Progenitor cell of endocrine pancreas (in vitro differentiated cells): ENCODE measurements at places on chromosomes 6 and 20. TPM values are rescaled to one million over a fixed set of nuclear protein-coding genes. Genes with fewer than 3 reads are reported as not detected.

- no peak overlapping the region for H3K4me3 ChIP-seq
- H3K27me3 ChIP-seq: peaks cover 6% of the 10 kb centered on the region
- H3K27ac ChIP-seq: no peak overlapping the region
- no peak for DNase-seq
- H3K4me1 ChIP-seq: no peaks in the 10 kb centered on the region
- H3K36me3 ChIP-seq: no peaks in the 10 kb centered on the region
These were observed 205.3 kb upstream of the TCF21 start for GRCh38 chr6:133683606-133684005.

- no peak overlapping the region for H3K4me3 ChIP-seq
- no peak for DNase-seq
- H3K27me3 ChIP-seq: no peaks in the 10 kb centered on the region
- H3K4me1 ChIP-seq: no peaks in the 10 kb centered on the region
- H3K36me3 ChIP-seq: no peaks in the 10 kb centered on the region
These were observed 80.3 kb downstream of the HTR1B start for GRCh38 chr6:77383026-77383425.

GRCh38 chr20:6075428-6076219 is 21.8 kb upstream of the LRRN4 start:
- H3K27ac ChIP-seq: no peak overlapping the region
- no peaks in the 10 kb centered on the region for H3K27me3 ChIP-seq
- peaks cover 6% of the 10 kb centered on the region for H3K36me3 ChIP-seq
- DNase-seq: no peak

DNA sequence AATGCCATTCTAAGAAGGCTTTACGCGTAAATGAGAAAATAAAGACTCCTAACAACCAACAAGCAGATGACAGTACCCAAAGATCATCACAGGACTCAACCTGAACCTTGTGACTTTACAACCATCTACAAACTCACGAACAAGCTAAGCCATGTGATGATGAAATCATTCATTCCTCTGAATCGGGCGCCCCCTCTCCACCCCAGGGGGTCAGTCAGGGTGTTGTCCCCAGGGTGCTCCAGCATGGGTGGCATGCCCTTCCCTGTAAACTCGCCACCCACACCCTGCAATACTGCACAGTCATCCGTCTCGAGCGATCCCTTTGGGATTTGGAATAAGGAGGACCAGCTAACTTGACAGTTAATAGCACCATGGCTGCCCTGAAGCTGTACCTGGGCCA is 12.6 kb downstream of the SERPINB6 start:
- H3K27me3 ChIP-seq: no peaks in the 10 kb centered on the region
- no peak overlapping the region for H3K4me3 ChIP-seq
- H3K36me3 ChIP-seq: peaks cover 23% of the 10 kb centered on the region
- no peak overlapping the region for H3K27ac ChIP-seq
- H3K4me1 ChIP-seq: peaks cover 47% of the 10 kb centered on the region

DNA sequence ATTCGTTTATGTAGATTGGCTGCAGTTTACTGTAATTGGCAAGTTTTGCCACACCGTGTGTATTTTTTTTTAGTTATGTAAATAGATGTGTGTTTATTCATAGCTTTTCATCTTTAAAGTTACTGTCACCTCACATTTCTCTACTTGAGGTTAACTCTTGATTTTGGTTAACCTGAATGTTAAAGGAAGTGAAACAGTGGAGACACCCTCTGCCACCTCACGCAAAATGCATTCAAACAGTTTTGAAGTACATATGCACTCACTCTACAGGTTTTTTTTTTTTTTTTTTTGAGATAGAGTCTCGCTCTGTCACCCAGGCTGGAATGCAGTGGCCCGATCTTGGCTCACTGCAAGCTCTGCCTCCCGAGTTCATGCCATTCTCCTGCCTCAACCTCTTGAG is 17.7 kb downstream of the OR2A4 start:
- H3K36me3 ChIP-seq: no peaks in the 10 kb centered on the region
- no peaks in the 10 kb centered on the region for H3K27me3 ChIP-seq
- H3K27ac ChIP-seq: no peak overlapping the region
- H3K4me3 ChIP-seq: no peak overlapping the region
- H3K4me1 ChIP-seq: no peaks in the 10 kb centered on the region

- peak overlapping the region; percentile 90 for H3K27ac ChIP-seq
- H3K4me3 ChIP-seq: no peak overlapping the region
- no peaks in the 10 kb centered on the region for H3K27me3 ChIP-seq
- no peak for DNase-seq
- no peaks in the 10 kb centered on the region for H3K36me3 ChIP-seq
- H3K4me1 ChIP-seq: peaks cover 82% of the 10 kb centered on the region
These were observed 46.4 kb upstream of the NT5E start for GRCh38 chr6:85403331-85404015.

DNA sequence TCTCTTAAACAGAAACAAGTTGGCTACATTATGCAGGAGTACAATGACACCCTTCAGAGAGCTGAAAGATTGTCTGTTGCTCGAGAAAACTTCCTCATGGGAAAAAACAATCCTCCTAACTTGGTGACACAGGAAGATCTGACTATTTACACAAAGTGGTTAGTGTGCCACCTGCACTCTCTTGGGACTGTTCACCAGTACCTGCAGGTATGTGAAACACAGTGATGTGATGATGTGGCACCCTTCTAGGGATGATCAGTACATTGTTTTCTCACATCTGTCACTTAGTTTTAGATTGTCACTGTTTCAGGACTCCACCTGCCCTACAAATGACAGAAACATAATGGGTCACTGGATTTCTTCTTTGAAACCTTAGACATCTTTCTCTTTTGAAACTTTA is 101.8 kb downstream of the CEP57L1 start:
- no peaks in the 10 kb centered on the region for H3K27me3 ChIP-seq
- peaks cover 12% of the 10 kb centered on the region for H3K4me1 ChIP-seq
- H3K4me3 ChIP-seq: no peak overlapping the region
- no peak overlapping the region for H3K27ac ChIP-seq
- no peak for DNase-seq

DNA sequence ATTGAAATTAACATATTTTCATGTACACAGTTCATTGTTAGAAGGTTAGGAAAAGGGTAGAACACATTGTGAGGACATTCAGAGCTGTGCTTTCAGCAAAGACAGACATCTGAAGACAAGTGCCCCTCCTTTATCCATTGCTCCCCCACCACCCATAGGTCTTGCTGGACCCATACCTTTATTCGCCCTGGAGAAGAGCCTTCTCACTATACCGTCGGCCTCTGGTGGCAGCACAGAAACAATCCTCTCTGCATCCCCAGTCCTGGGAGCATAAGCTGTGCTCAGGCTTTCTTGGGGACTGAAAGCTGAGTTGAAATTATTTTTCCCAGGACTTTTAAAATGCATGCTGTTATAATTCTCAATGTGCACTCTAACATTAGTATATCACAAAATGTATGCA is 372.3 kb downstream of the EPHA7 start:
- H3K4me3 ChIP-seq: no peak overlapping the region
- no peaks in the 10 kb centered on the region for H3K4me1 ChIP-seq
- no peaks in the 10 kb centered on the region for H3K36me3 ChIP-seq
- no peak overlapping the region for H3K27ac ChIP-seq

DNA sequence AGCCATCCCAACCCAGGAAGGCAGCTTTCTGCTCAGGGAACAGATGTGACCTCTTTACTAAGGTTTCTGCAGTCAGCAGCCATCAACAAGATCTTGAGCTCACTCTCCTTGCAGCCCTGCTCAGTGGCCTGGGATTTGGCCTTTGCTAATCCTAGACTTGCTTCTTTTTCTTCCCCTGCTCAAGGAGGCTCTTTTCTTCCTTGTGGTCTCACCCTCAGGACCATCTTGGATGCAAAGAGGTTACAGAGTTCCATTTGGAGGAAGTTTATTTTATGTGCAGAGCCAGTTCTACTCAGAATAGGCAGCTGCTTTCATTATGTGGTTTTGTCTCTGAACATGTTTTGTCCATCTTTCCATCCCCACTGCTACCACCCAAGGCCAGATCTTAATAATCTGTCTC is 49.3 kb downstream of the RALY start:
- H3K27me3 ChIP-seq: no peaks in the 10 kb centered on the region
- peaks cover 8% of the 10 kb centered on the region for H3K36me3 ChIP-seq
- H3K4me1 ChIP-seq: peaks cover 30% of the 10 kb centered on the region

- no peak overlapping the region for H3K27ac ChIP-seq
- H3K4me1 ChIP-seq: no peaks in the 10 kb centered on the region
These were observed 3.1 kb downstream of the MMP9 start for GRCh38 chr20:46011631-46012482.

GRCh38 chr6:46491628-46492547 is 639 bp upstream of the RCAN2 start:
- DNase-seq: peak; percentile 48
- H3K4me1 ChIP-seq: peaks cover 30% of the 10 kb centered on the region
- H3K36me3 ChIP-seq: no peaks in the 10 kb centered on the region
- peak overlapping the region; percentile 72 for H3K4me3 ChIP-seq

GRCh38 chr20:52200870-52201269 is 9.3 kb upstream of the ZFP64 start:
- no peak overlapping the region for H3K4me3 ChIP-seq
- H3K27me3 ChIP-seq: no peaks in the 10 kb centered on the region
- H3K4me1 ChIP-seq: no peaks in the 10 kb centered on the region
- no peak for DNase-seq

GRCh38 chr6:158801655-158802294 is 17.4 kb downstream of the EZR start:
- H3K4me3 ChIP-seq: no peak overlapping the region
- H3K27me3 ChIP-seq: no peaks in the 10 kb centered on the region
- DNase-seq: no peak
- H3K4me1 ChIP-seq: peaks cover 71% of the 10 kb centered on the region
- peak overlapping the region; percentile 83 for H3K27ac ChIP-seq

DNA sequence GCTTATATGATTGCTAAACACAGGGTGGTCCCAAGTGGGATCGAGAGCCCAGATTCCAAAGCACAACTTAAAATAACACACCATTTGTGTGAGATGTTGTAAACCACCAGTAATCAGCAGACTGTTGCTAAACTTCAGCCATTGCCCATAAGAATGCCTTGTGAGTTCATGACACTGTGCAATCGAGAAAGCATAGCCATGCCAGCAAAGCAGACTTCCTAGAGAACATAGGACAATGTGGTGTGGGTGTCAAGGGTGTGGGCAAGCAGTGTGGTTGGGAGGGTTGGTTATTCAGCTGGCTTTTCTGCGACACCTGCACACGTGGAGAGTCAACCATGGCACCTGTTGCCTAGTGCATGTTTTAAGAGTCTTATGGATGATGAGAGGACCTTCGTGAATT is 16.1 kb upstream of the CALHM6 start:
- no peaks in the 10 kb centered on the region for H3K36me3 ChIP-seq
- H3K27ac ChIP-seq: no peak overlapping the region
- H3K4me3 ChIP-seq: no peak overlapping the region
- no peaks in the 10 kb centered on the region for H3K27me3 ChIP-seq

DNA sequence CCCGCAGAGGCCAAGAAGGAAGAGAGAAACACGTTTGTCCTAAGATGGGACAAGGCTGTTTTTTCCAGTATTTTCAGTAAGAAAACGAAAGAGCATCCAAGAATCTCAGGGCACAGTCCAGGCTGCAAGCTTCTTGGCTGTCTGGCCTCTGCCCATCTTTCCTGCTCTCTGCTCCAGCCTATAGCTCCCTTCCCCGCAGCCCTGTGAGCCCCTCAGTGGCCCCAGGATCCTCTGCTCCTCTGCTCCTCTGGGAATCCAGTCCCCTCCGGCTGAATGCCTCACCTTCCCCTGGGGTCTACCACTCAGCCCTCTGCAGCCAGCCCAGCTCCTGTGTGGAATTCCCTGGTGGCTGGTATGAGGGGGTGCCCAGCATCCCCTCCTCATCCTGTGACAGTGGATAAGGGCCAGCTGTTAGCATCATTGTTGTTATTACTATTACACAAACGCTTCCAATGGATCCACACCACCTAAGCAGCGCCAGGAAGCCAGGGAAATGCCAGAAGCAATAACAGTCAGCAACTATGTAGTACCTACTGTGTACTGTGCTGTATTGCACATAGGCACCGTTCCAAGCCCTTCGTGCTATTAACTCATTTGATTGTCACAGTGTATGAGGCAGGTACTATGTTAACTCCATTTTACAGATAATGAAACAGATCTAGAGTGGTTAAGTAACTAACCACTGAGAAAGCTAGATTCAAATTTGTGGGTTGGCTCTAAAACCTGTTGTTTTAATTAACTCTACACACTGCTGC is 60.3 kb upstream of the PTPN1 start:
- H3K4me3 ChIP-seq: no peak overlapping the region
- DNase-seq: no peak
- H3K36me3 ChIP-seq: no peaks in the 10 kb centered on the region
- H3K27me3 ChIP-seq: peaks cover 47% of the 10 kb centered on the region

GRCh38 chr6:17867880-17868279 is 119.6 kb downstream of the KIF13A start:
- H3K36me3 ChIP-seq: peaks cover 4% of the 10 kb centered on the region
- peaks cover 6% of the 10 kb centered on the region for H3K4me1 ChIP-seq
- no peak for DNase-seq
- H3K27ac ChIP-seq: no peak overlapping the region
- H3K4me3 ChIP-seq: no peak overlapping the region
- no peaks in the 10 kb centered on the region for H3K27me3 ChIP-seq

DNA sequence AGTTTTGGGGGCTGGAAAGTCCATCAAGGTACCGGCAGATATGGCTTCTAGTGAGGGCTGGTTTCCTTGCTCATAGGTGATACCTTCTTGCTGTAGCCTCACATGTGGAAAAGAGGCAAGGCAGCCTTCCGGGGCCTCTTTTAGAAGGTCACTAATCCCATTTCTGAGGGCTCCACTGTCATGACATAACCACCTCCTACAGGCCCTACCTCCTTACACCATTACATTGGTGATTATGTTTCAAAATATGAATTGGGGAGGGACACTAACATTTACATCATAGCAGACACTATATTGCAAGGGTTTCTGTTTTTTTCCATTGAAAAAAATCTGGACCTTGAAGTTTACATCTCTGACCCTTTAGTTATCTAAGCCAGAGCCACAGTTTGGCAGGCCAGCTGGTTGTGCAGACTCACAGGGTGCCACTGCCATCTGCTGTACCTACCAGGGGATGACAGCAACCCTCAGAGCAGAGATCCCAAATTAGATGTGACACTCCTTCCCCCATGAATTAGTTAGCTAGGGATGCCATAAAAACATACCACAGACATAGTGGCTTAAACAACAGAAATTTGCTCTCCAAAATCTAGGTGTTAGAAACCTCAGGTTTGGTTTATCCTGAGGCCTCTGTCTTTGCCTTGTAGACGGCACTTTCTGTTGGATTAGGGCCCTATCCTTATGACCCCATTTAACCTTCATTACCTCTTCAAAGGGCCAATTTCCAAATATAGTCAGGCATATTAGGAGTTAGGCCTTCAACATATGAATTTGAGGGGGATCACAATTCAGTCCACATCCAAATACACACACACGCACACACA is 166.4 kb upstream of the RNF217 start:
- no peak overlapping the region for H3K4me3 ChIP-seq
- peak; percentile 26 for DNase-seq
- peaks cover 6% of the 10 kb centered on the region for H3K27me3 ChIP-seq
- H3K27ac ChIP-seq: no peak overlapping the region
- H3K4me1 ChIP-seq: no peaks in the 10 kb centered on the region

Gene CAPN11
- total RNA-seq: not detected in 2 replicates

Gene MYMX
- total RNA-seq: not detected in 2 replicates

Gene ALDH5A1
- 14.5 and 14.6 TPM in 2 replicates for total RNA-seq

Gene RIMS1
- total RNA-seq: 5.5 and 5.6 TPM in 2 replicates

Gene BTN1A1
- 1.5 and 1.6 TPM in 2 replicates for total RNA-seq

Gene COL21A1
- 16.8 and 20.5 TPM in 2 replicates for total RNA-seq

Gene ADTRP
- total RNA-seq: not detected in 2 replicates

Gene ZNF318
- total RNA-seq: 22.0 and 23.2 TPM in 2 replicates

Gene SCRT2
- not detected in 2 replicates for total RNA-seq

Gene MYLK2
- 0.38 and 0.42 TPM in 2 replicates for total RNA-seq

Gene PPP1R16B
- total RNA-seq: not detected in 2 replicates

Gene C20orf141
- total RNA-seq: not detected in 2 replicates

Gene LY6G6F
- not detected in 2 replicates for total RNA-seq
